SW 1271 (cell line): ENCODE measurements at places on chromosomes 12 and 14.

- DNase-seq: no peak
Measured at GRCh38 chr14:100569734-100570286, 17.4 kb downstream of the BEGAIN start.

GRCh38 chr12:128791395-128792322 is 32.1 kb downstream of the SLC15A4 start:
- DNase-seq: no peak

GRCh38 chr14:82055515-82056115 is 522.0 kb upstream of the SEL1L start:
- no peak for DNase-seq

DNA sequence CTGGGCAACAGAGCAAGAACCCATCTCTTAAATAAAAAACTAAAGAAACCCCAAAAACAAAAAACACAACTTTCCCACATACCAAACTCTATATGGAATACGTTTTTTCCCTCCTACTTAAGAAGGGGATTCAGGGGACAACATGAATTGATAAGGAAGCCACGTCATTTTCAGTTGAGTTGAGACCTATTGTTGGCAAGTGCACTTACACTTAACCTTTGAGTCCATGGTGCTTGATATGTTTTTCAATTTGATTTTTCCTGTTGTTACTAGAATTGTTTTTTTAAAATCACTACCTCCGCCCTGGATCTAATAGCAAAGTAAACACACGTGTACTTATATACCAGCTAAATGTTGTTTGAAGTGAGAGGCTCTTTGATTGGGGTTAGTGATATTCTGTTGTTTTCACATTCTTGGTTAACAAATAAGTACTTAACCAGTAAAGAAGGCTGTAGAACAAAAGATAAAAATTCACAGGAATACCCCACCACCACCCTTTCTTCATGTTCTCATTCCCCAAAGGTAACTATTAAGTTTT is 2.0 kb downstream of the FAM177A1 start:
- DNase-seq: no peak

DNA sequence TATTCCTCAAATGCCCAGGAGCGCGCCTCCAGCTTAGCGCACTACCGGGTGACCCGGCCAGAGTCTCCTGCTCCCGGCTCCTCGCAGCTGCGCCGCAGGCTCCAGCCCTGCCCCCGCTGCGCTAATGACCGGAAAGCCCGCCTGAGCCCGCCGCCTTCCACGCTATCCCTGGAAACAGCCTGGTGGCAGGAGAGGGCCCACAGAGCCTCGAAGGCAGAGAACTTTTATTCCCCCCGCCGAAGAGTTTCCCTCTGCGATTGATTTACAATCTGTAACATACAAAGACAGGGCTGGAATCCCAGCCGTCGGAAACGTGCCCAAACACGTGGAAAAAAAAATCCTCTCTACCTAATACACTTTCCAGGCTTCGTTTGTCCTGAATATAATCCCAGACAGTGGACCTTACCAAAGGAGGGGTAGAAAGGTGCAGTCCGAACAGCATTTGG is 1.5 kb downstream of the COL2A1 start:
- no peak for DNase-seq

DNA sequence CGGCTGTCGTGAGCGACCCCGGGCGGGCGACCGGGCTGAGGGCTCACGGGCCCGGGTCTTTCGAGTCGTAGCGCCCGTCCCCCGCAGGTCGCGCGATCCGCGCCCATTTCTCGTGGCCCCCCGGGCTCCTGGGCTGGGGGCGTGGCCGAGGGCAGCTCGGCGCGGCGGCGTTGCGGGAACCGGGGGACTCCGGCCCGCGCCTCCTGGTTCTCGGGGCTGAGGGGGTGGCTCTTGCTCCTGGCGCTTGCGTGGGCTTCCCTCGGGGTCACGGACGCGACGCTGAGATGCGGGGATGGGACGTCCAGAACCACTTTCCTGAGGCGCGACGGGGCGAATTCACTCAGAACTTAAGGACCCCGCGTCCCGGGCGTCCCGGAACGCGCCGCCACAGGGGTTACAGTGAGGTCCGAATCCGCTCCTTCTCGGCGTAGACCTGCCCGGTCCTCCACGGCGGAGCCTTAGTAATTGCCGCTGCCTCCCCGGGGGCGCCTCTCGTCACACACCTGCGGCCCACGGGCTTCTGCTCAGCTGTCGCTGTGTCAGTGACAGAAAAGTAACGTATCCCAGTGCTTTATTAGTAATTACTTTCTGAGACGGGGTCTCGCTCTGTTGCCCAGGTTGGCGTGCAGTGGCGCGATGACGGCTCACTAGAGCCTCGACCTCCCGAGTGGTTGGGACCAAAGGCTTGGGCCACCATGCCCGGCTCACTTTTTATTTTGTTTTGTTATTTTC is 606 bp downstream of the EP400 start:
- DNase-seq: no peak

DNA sequence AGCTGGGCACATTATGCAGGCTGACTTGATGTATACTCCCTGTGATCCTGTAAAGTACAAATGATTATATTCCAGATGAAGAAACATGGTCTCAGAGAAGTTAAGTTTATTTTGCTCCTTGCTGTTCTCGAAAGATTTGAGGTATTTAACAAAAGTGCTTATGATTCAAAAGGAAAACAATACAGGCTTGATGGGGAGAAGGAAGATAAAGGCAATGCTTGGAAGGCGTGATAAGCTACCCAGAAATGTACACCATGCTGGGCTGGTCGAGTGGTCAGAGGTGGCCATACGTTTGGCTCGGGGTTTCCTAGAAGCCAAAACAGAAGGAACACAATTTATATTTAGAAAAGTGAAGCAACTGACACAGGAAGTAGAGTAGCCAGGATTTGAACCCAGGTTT is 201.0 kb downstream of the KTN1 start:
- DNase-seq: no peak

- no peak for DNase-seq
Measured at GRCh38 chr12:26114720-26115401, 10.0 kb downstream of the BHLHE41 start.

- peak; percentile 57 for DNase-seq
Measured at GRCh38 chr12:121060149-121061001, 21.3 kb upstream of the OASL start.

GRCh38 chr12:49212572-49212971 is 23.7 kb upstream of the TUBA1A start:
- DNase-seq: no peak

DNA sequence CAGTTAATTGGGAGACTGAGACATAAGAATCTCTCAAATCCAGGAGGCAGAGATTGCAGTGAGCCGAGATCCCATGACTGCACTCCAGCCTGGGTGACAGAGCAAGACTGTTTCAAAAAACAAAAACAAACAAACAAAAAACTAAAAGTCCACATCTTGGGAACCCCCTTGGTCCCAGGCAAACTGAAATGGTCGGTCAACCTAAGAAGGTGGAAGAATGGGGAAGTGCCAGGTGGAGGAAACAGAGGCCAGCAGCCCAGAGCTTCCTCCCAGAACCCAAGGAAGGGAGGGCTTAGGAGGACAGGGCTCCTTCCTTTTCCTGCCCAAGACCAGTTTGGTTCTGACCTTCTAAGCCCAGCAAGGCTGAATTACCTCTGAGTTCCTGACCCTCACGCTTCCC is 121.0 kb upstream of the FUT8 start:
- no peak for DNase-seq

DNA sequence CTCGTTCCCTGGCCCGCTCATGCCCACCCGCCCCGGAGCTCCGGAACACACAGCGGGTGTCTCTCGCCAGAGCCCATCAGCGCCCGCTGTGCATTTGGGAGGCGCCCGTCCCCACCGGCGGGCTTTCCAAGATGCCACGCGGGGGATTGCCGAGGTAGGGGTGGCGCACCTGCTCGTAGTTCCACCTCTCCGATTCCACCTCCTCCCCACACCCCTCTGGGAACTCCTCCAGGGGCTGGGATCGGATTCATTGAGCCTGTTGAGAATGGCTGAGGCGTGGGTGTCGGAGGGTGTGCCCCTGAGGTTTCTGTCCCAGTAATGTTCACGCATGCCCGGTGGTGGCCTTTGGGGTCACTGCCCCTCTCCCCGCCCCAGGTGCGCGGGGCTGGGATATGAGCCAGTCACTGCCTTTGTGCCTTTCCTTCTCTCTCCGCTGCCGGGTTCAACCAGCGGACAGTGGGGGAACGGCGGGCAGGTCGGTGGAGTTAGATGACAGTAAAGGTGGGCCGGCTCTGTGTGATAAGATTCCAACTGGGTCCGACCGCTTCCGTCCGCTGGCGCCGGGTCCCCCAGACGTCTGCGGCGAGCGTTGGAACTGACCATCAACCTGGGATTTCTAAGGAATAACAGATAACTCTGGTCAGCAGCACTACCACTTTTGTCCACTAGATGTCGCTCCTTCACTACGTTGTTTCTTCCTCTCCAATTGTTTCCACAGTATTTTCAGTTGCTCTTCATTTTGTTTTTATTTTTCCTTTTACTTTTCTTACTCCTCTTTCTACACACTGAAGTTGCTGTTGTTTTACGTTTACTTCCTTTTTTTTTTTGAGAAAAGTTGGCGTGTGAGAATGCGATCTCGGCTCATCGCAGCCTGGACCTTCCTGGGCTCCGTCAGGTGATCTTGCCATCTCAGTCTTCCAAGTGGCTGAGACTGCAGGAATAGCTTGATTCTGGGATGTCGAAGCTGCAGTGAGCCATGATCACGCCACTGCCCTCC is 178.1 kb upstream of the ALG10B start:
- no peak for DNase-seq

GRCh38 chr12:70449753-70450341 is 83.8 kb downstream of the KCNMB4 start:
- no peak for DNase-seq

GRCh38 chr14:68639758-68640574 is 152.9 kb downstream of the ZFP36L1 start:
- DNase-seq: no peak

GRCh38 chr12:15601210-15601800 is 187.9 kb downstream of the EPS8 start:
- DNase-seq: no peak

- DNase-seq: no peak
Measured at GRCh38 chr12:18284386-18284785, 23.1 kb downstream of the PIK3C2G start.

DNA sequence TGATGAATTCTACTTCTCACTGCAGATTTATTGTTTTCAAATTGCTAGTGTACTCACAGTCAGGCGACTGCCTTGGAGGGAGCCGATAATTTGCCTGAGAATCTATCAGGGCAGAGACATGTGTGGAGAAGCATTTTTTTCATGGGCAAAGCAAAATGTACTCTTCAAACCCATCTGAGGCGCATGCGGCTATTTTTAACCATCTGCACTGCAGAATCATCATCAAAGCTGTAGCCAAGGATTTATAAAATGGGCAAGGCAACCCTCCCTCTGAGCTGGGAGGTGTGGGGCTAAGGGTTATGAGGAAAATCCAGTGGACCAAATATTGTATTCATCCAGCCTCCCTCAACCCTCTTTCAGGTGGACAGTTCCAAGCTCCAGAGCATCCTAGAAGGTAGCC is 37.7 kb downstream of the BEST3 start:
- no peak for DNase-seq

DNA sequence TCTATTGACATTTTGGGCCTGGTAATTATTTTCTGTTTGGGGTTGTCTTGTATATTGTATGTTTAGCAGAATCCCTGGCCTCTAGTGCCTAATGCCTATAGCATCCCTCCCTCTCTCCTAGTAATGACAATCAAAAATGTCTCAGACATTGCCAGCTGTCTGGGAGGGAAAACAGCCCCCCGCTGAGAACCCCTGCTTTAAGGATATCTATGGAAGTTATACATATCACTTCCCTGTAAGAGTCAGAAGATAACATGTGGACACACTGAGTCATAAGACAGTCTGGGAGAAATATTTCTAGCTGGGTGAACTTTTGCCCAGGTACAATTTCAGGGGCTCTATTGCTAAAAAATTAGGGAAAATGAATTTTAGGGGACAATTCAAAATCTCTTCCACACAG is 255.0 kb downstream of the PAWR start:
- DNase-seq: no peak

DNA sequence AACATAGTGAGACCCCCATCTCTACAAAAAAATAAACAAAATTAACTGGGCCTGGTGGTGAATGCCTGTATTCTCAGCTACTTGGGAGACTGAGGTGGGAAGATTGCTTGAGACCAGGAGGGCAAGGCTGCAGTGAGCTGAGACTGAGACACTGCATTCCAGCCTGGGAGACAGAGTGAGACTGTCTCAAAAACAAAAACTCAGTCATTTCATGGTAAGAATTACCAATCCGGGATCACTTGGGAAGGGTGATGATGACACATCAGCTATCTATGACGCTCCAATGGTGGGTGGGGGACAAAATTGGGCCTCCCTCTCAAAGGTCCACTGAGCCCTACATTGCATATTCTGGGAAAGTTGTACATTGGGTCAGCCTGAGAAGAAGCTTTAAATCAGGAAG is 47.7 kb downstream of the SERPINA3 start:
- DNase-seq: no peak

- no peak for DNase-seq
Measured at GRCh38 chr12:75269209-75269608, 59.6 kb upstream of the KCNC2 start.

DNA sequence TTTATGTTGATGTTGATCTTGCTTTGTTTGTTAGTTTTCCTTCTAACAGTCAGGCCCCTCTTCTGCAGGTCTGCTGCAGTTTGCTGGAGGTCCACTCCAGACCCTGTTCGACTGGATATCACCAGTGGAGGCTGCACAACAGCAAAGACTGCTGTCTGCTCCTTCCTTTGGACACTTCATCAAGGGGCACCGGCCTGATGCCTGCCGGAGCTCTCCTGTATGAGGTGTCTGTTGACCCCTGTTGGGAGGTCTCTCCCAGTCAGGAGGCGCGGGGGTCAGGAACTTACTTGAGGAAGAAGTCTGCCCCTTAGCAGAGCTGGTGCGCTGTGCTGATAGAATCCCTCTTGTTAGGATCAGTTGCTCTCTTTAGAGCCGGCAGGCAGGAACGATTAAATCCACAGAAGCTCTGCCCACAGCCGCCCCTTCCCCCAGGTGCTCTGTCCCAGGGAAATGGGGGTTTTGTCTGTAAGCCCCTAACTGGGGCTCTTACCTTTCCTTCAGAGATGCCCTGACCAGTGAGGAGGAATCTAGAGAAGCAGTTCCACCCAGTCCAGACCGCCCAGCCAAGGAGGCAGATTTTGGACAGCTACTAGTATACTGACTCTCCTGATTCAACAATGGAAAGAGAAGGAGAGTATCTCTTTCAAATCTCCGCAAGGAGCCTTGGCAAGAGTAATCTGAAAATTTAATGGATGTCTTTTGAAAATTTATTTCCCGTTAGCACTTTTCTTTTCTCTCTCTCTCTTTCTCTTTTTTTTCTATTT is 25.2 kb downstream of the MIA2 start:
- DNase-seq: no peak

- no peak for DNase-seq
Measured at GRCh38 chr14:59630288-59630963, 53.8 kb upstream of the CCDC175 start.
